ENCODE measurements at places on chromosomes 5 and 9.
A peak's percentile ranks its signal among the peaks of the same experiment; 100 is the strongest.

GRCh38 chr5:53503562-53504218, 23.3 kb downstream of the FST start:
- DNase-seq = no peak

DNA sequence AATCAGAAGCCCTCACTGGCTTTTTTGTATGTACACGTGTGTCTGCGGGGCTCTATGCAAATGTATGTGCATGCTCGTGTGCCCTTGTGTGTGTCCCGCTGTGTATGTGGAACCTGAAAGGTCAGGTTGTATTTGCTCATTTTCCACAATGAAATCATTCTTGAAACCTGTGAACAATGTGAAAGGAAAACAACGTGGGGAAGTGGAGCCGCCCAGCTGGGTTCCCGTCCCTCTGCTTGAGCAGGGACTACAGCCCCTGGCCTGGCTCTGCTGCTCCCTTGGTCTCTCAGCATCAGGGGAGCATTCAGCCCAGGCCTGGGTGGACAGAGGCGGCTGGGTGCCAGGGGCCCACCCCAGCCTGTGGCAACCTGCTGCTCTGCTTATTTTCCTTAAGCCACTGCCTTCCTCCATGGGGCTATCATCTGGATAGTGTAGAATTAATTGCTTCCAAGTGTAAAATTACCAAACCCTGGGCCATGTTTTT, 3.0 kb downstream of the ECSCR start:
- peak; percentile 73 for DNase-seq

DNA sequence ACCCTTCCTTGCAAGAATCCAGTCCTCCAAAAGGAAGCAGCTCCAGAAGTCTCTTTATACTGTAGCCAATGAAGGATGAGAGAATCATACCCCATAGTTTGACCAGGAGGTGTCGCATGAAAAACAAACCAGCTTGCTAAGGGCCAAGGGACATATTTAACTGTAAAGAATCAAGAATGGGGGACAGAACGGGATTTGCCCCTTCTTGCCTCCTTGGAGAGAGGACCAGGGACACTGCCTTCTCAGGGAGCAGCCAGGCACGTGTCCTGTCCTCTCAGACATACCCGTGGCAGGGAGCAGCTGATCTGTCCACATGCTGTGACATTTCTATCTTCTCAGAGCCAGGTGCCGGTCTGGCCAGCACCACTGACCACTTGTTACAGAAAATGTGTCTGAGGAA, 11.7 kb downstream of the PRUNE2 start:
- no peak for DNase-seq

- no peak for DNase-seq
These were observed 233.5 kb upstream of the GAS1 start for GRCh38 chr9:87180841-87181240.

DNA sequence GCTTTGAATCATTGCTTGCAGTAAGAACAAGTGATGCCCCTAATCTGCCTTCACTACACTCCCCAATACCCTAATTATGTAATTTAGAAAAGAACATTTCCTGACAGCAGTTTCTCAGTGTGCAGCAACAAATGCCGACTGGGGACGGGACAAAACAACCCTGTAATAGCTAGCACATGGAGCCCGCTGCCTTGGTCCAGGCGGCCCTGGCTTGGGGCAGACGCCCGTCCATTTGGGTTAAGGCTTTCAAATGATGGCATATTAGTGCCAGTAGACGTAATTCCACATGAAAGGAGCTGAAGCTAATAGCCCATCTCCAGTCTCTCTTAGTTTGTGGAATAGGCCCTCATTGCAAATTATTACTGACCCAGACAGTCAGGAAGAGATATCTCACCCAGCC, 150.6 kb upstream of the PITX1 start:
- DNase-seq = no peak

DNA sequence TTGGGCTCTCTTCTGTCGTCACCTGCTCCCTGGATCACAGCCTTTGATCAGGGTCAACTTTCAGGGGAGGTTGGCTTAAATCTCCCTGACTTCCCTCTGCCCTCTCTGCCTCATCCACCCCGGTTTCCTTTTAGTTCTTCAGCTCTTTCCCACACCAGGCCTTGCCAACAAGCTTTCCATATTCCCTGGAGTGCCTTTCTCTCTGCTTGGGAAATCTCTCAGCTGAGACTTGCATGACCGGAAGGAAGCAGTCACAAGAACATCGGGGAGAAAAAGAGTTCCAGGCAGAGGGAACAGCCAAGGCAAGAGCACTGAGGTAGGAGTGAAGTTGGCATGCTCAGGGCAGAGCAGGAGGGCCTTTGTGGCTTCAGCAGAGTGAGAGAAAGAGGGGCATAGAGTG, 88.4 kb upstream of the HSPA9 start:
- peak; percentile 33 for DNase-seq

GRCh38 chr5:5705010-5705409, 282.5 kb downstream of the ICE1 start:
- no peak for DNase-seq

GRCh38 chr9:126435105-126435504, 108.5 kb downstream of the MVB12B start:
- DNase-seq = no peak

- peak; percentile 33 for DNase-seq
These were observed 28.3 kb upstream of the ERGIC1 start for GRCh38 chr5:172805736-172806255.

GRCh38 chr5:98064118-98064685, 709.3 kb upstream of the RGMB start:
- DNase-seq = no peak

DNA sequence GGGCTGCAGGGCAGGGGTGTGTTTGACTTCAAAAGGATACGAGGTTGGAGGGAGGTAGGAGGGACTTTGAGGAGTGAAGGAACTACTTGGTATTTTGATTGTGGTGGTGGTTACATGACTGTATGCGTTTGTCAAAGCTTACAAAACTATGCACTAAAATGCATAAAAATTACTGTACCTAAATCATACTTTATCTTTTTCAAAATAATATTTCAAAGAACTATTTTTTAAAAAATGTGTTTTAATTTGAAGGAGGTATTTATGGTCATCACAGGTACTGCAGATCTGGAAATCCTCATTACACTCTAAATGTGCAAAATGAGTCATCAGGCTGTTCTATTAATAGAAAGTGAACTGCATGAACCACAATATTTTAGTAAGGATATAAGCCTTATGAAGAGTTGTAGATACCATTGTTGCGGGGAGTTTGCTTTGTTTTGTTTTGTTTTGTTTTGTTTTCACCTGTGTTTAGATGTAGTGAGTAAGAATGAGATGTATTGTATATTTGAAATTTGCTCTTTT, 116.9 kb downstream of the ARRDC3 start:
- no peak for DNase-seq

DNA sequence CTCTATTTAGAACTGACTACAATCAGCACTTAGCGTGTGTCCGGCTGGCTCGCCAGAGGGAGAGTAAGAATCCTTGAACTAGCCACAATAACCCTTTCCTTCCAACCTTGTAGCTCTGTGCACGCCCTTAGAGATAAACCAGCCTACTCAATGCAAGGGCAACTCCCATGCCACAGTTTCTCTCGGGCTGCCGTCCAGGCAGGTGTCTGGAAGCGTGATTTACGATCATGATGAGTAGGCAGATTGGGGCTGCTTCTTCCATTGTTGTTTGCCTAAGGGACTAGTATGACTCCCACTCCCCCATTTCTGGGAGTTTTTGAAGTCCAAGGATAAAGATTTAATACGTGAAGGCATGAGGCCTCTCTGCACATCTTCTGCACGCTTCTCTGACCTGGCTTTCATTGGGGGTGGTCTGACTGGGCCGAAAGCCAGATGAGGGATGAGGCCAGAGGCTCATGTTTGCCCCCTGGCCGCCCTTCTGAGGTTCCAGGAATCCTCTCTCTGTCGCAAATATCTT, 134.0 kb upstream of the MYO10 start:
- DNase-seq = no peak

DNA sequence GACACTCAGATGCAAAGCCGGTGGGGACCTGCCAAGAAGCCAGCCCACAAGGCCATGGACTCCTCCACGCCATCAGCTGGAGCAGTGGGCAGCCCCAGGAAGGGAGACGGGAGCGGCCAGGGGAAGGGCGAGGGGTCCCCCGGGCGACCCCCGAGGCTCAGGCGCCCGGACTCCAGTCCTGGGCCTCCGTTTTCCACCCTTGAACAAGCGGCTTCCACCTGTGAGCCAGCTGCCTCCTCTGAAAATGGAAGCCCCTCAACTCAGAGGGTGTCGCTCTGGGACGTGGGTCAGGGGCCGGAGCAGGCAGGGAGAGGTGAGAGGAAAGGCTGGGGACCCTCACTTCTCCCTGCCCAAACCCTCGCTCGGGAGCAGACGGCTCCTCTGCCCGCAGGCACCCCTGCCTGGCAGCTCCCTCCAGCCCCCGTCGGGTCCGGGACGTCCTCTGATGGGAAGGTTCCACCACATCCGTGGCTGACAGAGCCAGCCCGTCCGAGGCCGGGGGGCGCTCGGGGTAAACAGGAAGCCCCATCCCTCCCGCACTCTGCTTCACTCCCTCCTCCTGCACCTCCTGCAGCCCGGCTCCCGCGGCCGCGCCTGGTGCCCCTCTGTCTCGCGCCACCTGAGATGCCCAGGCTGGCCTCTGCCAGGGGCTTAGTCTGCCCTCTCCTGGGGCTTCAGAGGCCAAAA, 3.7 kb upstream of the EGFL7 start:
- DNase-seq = no peak

DNA sequence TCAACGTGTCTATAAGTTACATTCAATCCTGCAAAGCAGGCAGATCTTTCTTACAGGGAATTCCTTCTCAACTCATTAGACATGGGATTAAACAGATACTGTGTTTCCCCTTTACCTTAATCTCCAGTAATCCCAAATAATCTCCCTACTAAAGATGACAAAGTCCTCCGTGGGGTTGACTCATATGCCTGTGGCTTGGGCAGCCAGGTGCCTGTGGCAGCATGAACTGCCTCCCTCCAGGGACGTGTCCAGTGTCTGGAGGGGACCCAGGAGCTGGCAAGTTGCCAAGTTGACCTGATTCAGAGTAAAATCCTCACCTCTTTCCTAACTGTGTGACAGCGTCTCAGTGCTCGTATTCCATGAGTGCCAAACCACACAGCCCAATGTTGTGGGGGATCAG, 94.6 kb upstream of the PTCH1 start:
- DNase-seq = no peak

DNA sequence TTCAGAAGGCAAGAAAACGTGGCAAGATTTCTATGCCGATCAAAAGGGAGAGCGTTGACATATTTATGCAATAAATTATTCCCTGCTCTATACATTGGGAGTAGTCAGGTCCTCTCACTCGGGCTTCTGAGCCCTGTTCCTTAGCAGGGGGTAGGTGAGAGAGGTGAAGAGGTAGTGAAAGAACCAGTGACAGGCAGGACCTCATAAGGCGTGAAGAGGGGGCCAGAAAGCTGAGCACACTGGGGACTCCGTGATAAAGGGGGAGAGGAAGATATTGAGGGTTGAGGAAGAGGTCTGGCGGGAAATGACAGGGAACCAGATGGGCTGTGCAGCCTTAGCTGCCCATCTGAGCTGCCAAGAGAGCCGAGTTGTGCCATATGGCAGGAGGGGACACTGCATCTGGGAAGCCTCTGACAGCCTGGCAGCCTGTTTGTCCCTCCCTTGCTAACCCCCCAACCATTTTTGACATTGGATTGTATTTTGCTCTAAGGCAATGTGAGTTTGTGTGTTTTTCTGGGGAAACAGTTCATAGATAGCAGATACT, 782 bp upstream of the CDC20B start:
- DNase-seq = no peak

DNA sequence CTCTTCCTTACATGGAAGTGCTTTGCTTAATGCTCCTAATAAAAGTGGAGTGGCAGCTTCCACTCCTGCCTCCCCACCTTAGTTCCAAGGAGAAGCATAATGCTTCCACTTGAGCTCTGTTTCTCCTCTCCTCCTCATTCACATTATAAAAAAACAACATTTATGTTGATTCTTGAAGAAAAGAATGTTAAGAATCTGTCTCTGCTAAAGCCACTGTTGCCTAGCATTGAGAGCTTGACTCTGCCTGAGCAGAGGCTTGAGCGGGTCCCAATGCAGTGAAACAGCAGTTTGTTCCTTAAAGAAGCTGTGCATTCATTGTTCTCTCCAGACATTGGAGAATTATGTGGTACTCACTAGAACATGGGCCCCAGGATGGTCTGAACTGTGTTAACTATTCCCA, 101.5 kb upstream of the GHR start:
- DNase-seq = no peak

- DNase-seq = no peak
These were observed 42.0 kb downstream of the PRRT1B start for GRCh38 chr9:131587331-131587730.

DNA sequence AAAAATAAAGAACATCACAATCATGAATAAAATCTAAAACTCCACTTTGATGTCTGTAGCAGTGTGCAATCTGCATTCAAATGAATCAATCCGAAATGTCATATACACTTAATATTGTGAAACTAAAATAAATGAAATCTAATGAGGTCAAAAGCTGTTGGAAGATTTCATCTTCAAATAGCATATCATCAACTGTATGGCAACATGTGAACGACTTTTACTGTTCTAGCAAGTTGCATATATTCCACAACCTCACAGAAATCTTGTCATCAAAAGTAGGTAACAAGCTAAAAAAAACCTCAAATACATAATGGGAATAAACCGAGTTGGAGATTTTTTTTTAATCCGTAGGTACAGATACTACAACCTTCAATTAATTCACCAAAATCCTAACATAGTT, 1.2 kb downstream of the PTBP3 start:
- no peak for DNase-seq

GRCh38 chr9:91923145-91923544, 26.9 kb downstream of the ROR2 start:
- no peak for DNase-seq

DNA sequence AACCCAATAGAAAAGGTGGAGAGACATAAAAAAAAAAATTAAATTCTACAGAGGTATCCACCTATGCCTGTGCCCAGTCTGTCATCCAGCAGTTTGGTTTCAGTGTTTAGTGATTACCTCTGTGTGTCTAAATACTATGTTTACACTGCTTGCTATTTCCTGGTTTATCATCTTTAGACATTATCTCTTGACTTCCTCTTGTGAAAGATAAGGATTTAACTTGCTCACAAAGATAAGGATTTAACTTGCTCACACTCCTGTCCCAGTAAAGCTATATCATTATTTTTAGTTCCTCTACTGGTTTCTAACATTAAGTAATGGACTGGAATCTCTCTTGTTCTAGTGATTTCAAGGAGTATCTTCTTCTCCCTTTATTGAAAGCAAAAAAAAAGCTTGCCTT, 53.9 kb upstream of the ZFR start:
- no peak for DNase-seq

- DNase-seq = no peak
These were observed 34.3 kb upstream of the ARL15 start for GRCh38 chr5:54344653-54345052.
